Esophagus squamous epithelium (tissue), 5 donors: ENCODE measurements at places on chromosomes 2 and 18.

- no peak for DNase-seq
These were observed 498.5 kb upstream of the HS6ST1 start for GRCh38 chr2:128817171-128817570.

- DNase-seq, result no peak
These were observed 224.6 kb downstream of the PHLPP1 start for GRCh38 chr18:62939926-62940325.

GRCh38 chr2:226898897-226899296 is 63.0 kb downstream of the RHBDD1 start:
- no peak for DNase-seq

DNA sequence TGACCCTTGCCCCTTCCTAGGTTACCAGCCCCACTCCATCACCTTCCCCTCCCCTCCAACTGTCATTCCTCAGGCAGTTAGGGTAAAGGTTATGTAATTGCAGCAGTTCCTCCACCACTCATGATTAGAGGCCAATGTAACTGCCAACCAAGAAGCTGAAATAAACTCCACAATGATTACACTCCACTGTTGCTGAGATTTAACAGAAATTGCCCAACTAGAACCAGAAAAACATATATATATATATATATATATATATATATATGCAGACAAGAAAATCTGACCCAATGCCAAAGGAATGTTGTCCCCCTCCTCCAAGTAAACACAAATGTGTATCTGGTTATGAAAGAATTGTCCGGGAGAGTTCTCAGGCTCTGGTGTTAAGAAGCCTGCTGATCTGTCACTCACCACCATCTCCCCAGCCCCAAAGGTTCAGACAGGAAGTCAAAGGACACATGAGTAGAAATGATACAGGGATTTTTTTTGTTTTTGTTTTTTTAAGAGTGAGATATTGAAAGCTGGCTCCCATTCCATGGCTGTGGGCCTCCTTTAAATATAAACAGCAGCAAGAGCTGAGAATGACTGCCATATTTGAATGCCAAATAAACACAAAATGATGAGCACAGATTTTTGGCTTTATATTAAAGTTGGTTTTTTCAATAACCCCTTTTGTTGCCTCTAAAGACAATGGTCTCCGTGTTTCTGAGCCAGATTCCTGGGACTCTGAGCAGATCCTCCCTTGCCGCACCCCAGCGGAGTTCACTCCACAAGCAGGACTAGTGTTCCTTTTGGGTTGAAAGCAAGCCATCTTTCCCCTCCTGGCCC is 127.2 kb upstream of the MAPRE2 start:
- no peak for DNase-seq

DNA sequence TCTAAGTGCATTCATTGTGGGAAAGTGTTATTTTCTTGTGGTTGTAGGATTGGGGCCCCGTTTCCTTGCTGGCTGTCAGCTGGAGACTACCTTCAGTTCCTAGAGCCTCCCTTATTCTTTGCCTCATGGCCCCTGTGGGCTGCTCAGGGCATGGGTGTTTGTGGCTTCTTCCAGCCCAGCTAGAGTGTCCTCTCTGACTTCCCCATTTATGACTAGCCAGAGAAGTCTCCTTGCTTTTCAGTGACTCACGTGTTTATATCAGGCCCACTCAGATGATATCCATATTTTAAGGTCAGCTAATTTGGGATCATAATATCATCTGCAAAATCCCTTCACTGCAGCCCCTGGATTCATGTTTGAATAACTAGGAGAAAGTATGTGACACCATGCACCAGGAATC is 62.8 kb downstream of the DTNA start:
- DNase-seq, result no peak

DNA sequence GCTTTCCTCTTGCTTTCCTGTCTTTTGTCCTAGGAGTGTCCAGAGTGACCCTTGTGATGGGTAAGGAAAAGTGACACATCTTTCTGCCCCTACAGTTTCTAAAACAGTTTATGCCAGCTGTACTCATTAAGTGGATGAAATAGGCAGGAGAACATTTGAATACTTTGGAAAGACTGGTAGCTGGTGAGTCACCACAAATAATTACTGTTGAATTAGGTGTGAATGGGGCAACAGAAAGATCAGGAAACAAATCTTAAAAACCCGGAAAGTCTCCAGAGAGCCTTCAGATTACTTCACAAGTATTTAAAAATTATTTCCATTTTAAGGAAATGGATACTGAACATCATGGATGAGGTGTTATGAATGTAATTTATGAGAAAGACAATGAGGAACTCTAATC is 278.5 kb downstream of the CLIP4 start:
- no peak for DNase-seq

DNA sequence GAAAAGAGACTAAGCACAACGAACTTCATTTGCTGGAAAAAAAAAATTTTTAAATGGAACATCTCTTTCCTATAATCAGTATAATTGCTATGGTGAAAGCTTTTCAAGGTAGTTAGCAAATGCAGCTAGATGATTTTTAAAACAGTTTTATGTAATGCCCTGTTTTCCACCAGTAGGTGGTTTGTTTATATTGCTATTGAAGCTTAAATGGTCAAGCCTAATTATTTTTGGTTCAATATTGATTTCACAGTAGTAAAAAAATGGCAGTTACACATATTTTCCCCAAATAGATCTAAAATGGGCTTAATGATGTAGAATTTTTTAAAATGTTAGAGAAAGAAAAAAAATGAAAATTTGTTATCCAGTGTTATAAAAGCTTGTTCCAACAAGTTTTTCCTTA is 70.2 kb downstream of the CDH19 start:
- no peak for DNase-seq
